Activated T-helper 1 cell treated with anti-CD3 and anti-CD28 coated beads, Interleukin-2, amount 50 U/mL, for 16 hours (primary cell): ENCODE measurements at places on chromosomes 5 and 9.

- no peak for DNase-seq
These were observed 446.4 kb downstream of the KIF4B start for GRCh38 chr5:155459889-155460500.

DNA sequence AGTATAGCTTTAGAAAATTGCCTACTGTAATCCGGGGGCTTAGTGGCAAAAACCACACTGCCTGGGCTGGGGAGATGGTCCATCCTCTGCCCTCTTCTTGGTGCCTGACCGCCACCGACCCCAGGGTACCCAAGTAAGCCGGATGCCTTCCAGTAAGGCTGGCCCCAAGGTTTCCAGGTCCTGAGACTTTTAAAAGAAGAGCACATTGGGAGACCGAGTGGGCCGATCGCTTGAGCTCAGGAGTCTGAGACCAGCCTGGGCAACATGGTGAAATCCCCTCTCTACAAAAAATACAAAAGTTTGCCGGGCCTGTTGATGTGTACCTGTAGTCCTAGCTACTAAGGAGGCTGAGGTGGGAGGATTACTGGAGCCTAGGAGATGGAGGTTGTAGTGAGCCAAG, 406.7 kb upstream of the IRX4 start:
- DNase-seq, result no peak

GRCh38 chr5:51383131-51384121, at the start of gene ISL1:
Gene ISL1 (plus strand): TSS chr5:51383448. CDS start chr5:51383672, 224 bp downstream.
- DNase-seq, result no peak

GRCh38 chr9:23764219-23764618, 61.8 kb downstream of the ELAVL2 start:
- DNase-seq, result no peak

DNA sequence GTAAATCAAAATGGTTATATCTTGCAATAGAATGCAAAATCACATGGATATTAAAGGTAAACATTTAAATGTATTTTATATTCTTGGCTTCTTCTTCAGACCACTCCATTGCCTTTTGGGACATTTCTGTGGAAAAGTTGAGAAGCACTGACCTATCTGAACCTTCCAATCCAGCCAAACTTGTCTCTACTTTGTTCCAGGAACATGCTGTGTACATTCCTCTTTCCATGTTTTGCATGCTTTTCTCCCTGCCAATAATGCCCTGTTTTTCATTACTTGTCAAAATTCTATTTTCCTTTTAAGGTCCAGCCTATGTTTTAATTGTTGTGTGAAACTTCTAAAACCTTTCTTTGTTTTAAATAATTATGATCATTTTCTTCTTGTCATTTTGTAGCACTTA, 28.3 kb downstream of the JAK2 start:
- DNase-seq, result no peak

DNA sequence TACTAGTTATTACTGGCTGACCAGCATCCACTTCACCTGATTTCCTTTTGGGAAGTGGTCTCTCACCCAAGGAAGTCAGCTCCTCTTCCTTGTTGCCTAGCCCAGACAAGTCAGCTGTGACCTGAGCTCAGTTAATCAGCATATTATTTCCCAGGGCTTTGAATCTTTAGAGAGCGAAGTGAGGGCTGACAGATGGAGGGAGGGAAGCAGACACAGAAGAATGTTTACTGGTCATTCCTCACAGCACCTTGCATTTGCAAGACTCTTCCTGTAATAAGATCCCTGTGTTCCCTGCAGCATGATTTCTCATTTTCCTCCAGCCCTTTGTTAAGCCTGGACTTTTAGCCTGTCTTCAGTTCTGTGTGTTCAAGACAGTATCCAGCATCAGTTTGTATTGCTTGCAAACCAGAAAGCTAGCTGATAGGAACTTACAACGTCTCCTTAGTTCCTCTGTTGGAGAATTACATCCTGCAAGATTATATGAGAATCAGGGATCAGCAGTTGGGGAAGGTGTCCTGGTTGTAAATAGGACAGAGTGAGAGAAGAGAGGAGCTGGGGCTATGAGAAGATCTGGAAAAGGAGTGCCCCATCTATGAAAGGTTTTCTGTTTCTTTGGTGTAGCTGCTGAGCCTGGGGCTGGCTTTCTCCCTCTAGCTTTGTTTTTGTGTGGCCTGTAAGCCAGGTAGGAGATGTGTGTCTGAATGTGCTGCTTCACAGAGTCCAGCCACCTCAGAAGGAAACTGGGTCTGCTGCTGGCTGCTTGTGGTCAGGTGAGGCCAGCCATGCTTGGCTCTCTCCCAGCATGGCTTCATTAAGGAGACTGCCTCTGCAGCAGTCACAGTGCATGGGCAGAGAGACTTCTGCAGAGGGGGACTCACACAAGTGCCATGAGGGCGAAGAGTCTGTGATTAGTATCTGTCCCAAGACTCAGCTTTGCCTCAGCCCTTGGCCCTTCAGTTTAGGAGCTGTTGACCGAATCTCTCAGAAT, 50.3 kb downstream of the MAN2A1 start:
- no peak for DNase-seq

GRCh38 chr5:98217138-98217537, 556.3 kb upstream of the RGMB start:
- no peak for DNase-seq

- DNase-seq, result no peak
These were observed 41.2 kb upstream of the TRIO start for GRCh38 chr5:14101922-14102321.

- no peak for DNase-seq
These were observed 12.5 kb upstream of the LHX2 start for GRCh38 chr9:123998970-123999621.

DNA sequence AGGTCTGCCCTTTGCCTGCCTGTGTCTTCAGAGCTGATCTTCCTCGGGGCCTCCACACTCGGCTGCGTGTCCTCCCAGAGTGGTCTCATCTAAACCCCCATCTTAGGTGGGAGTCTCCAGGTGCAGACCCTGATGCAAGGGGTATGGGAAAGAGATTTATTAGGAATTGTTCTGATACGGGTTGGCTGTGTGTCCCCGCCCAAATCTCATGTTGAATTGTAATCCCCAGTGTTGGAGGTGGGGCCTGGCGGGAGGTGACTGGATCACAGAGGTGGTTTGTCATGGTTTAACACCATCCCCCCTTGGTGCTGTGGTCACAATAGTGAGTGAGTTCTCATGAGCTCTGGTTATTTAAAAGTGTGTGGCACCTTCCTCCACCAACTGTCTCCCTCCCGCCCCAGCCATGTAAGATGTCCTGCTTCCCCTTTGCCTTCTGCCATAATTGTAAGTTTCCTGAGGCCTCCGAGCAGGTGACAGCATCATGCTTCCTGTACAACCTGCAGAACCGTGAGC, 208.4 kb downstream of the AOPEP start:
- DNase-seq, result no peak

GRCh38 chr5:157464519-157465171, 4.6 kb downstream of the NIPAL4 start:
- no peak for DNase-seq

GRCh38 chr5:94057655-94058054, 316.3 kb upstream of the POU5F2 start:
- no peak for DNase-seq

DNA sequence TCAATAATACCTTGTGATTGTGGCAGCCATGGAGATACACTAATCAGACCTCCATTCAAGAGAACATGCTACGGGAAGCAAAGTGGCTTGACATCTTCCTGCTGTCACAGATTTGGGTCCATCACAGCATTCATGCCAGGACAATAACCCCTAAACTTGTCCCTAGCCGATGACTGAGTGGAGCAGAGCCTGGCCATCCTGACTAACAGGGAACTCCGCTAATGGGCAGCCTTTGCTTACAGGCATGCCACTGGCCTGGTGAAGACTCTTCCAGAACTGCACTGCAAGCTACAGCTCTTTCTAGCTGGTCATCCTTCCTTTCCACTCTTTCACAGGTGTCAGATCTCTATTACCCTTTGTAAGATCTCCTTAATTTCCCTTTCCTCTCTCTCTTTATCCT, 16.0 kb downstream of the FAM174A start:
- DNase-seq, result no peak

DNA sequence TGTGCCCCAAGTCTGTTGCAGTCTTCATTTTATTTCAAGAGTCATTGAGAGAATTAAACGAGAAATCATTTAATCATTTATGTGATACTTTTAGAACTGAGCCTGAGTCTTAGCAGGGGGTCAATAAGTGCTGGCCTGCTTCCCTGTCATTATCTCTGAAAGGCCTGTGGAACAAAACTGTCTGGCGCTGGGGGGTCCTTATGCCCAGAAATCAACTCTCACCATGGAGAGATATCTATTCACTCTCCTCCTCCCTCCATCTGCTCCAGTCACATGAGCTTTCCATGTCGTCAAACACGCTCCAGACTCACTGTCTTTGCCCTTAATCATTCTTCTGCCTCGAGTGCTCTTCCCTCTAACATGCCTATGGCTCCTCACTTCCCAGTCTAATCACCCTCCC, 136.8 kb downstream of the ESM1 start:
- DNase-seq, result no peak

- no peak for DNase-seq
These were observed 268.3 kb downstream of the PJA2 start for GRCh38 chr5:109141222-109142200.

GRCh38 chr9:120383999-120384924, 195.7 kb downstream of the CDK5RAP2 start:
- no peak for DNase-seq

DNA sequence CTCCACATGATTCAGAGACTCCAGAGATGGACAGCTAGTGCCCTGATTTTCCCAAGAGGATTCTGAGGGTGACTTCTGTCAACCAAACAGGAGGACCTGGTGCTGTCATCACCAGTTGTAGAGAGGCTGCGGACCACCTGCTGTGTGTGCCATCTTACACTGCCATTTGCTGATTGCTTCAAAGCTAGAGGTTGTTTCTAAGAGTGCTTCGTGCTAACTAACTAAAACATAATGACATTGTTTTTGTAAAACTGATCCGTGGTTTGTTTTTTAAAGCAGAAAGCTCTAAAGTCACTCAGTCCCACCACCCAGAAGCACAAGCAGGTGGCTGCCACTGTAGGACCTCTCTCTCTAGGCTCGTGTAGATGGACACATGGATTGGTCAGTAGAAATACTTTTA, 12.2 kb downstream of the TENT4A start:
- DNase-seq, result no peak

DNA sequence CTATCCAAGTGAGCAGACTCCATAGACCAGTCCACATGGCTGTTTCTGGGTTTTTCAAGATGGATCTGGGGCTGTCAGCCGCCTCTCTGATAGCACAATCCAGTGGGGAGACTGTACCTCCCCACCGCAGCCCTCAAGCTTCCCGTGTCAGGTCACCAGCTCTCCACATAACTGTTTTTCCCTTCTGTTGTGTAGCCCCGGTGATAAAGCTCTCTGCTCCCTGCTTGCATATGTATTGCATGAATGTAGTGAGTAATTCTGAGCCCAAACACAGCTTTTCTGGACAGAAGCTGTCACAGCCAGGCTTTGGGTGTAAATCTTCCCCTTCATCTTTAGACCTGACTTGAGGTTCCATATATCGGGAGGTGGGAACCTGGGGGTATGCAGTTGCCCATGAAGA, 23.1 kb upstream of the CFAP157 start:
- no peak for DNase-seq

DNA sequence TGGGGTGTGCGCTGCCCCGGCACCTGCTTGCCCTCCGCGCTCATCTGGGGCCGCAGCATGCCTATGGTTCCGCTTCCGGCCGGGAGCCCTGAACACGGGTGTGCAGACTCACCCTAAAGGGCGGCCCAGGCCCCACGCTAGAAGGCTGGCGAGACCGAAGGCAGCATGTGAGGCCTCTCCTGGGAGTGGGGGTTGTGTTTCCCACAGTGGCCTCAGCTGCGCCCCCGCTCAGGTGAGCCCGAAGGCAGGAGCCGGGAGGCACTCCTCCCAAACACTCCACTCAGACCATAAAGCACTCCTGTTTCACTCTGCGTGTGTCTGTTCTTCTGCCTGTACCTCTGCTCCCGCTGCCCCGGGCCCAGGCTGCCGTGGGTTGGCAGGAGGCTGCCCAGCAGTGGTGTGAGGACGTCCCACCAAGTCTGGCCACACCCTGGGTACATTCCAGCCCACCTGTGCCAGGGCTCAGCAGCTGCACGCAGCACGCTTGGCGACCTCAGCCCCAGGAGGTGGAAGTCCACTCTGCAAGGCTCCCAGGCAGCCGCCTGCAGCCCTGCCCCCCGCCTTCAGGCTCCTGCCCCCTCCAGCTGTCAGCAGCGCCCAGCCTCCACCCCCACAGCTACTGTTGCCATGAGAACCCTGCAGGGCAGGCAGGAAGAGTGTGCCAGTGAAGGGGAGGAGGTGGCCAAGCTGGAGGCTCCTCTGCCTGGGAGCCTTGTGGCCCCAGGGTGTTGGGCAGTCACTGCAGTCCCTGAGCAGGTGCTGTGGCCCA, 1.2 kb upstream of the AJM1 start:
- no peak for DNase-seq

DNA sequence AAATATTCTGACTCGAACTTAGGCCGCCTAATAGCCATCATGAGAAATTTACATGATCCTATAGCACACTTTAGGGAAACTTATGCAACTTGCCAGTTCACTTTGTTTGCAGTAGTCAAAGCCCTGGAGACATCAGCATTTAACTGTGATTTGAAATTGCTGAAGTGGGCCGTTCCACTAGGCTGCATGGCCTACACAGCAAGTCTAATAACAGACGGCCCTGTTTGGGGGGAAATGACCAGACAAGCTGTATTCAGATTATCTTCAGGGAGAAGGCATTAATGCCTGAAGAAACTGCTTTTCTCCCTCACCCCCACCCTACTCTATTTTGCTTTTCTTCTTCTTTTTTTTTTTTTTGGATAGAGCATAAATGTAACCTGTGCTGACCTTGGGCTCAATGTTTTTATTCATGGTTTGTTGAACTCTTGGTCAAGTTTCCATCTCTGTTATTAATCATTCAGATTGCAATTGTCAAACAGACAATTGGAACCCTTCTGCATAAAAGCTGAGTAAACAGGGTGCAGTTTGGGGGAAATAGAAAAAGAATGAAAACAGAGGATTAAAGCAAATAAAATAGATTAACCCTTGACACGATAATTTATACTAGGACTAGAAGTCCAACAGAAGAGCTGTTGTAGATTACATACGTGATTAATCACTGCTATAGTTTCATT, 1928.2 kb upstream of the WWC1 start:
- DNase-seq, result no peak

DNA sequence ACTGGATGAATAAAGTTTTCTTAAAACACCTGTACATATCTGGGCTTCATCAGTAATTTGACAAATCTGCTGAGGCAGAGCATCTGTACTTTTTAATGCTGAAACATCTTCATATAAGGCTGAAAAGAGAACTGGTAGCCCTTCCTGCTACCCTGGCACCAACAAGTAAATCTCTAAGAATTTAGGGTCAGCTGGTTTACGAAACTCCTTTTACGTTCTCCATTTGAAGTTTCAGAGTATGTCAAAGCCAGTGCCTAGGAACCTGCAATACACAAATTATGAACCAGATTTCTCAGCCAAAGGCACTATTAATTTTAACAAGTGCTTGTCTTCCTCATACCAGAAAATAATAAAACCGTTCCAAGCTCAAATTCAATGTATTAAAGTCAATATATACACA, 3.8 kb downstream of the ZFAND5 start:
- DNase-seq, result no peak

- no peak for DNase-seq
These were observed 152.1 kb upstream of the EDIL3 start for GRCh38 chr5:84536797-84537196.

- no peak for DNase-seq
These were observed 190.4 kb upstream of the IER5L start for GRCh38 chr9:129368444-129368978.
